Fibroblast of upper back skin (primary cell): ENCODE measurements at places on chromosomes 2 and 18.

DNA sequence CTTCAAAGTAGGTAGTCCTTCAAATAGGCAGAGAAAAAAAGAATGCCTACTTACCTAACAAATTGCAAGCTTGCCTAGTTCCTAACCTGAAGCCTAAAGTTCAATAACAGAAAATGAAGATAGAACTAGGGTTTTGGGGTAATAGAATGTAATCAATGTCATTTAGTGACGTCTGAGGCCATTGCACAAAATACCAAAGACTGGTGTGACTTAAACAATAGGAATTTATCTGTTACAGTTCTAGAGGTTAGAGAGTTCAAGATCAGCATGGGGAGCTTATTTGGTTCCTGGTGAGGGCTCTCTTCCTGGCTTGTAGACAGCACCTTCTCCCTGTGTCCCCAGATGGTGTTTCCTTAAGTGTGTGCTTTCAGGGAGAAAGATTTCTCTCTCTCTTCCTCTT, 4.7 kb upstream of the NPC1 start:
- DNase-seq: peak; percentile 52

DNA sequence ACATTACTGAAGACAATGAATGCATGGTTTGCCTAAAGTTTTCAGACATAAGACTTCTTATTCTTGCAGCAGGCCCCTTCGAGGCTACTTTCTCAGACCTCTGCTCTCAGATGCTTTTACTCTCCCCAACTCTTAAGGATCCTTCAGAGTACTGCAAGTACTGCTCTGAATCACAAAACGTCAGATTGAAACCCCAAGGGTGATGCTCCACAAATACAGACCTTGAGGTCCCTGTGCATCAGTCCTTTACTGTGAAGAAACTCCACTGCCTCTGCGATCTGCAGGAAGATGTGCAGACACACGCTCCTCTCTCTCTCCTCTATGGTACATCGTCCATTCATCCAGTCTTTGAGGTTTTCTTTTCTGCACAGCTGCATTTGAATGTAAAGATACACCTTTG, 52.8 kb downstream of the EIF2AK3 start:
- DNase-seq: no peak

- DNase-seq: no peak
Measured at GRCh38 chr2:205901491-205901890, 184.5 kb downstream of the INO80D start.

DNA sequence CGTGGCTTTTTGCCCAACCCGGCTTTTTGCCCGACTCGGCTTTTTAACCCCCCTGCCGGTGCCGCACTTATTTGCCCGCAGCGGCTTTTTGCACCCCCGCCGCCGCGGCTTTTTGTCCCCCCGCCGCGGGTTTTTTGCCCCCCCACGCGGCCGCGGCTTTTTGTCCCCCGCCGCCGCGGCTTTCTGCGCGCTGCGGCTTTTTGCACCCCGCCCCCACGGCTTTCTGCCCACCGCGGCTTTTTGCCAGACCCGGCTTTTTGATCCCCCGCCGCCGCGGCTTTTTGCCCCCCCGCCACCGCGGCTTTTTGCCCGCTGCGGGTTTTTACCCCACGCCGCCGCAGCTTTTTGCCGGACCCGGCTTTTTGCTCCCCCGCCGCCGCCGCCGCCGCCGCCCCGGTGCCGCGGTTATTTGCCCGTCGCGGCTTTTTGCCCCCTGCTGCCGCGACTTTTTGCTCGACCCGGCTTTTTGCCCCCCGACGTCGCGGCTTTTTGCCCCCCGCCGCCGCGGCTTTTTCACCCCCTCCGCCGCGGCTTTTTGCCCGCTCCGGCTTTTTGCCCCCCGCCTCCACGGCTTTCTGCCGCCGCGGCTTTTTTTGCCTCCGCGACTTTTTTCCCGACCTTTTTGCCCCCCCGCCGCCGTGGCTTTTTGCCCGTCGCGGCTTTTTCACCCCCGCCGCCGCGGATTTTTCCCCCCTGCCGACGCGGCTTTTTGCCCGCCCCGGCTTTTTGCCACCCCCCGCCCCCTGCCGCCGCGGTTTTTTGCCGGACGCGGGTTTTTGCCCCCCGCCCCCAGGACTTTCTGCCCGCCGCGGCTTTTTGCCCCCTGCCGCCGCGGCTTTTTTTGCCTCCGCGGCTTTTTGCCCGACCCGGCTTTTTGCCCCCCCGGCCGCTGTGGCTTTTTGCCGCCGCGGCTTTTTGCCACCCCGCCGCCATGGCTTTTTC, 2786.5 kb downstream of the RPIA start:
- DNase-seq: peak; percentile 21

- no peak for DNase-seq
Measured at GRCh38 chr2:16071865-16072637, 131.7 kb downstream of the MYCN start.

GRCh38 chr2:130850788-130851623, 14.3 kb downstream of the ARHGEF4 start:
- DNase-seq: no peak

GRCh38 chr18:42563995-42564394, 551.5 kb downstream of the RIT2 start:
- DNase-seq: no peak

GRCh38 chr18:57352271-57352701, at the start of gene ST8SIA3:
Gene ST8SIA3 (plus strand): TSS chr18:57352557. CDS start chr18:57352847, 290 bp downstream.
- DNase-seq: no peak

DNA sequence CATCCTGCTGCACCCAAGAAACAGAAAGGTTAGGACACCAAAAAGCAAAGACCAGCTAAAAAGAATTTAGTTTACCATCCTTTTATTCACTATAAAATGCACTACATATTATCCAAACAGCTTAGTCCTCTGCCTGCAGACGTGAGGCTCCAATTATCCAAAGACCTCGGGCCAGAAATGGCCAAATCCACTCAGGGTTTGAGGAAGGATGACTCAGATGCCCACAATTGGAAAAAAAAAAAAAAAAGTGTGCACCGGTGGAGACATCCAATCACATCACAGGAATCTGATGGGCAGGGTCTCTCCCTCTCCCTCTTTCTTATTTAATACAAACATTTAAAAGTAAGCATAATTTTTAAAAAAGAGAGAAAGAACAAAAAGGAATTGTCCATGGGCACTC, 65.7 kb downstream of the TRABD2A start:
- DNase-seq: peak; percentile 25

- peak; percentile 95 for DNase-seq
Measured at GRCh38 chr2:205868773-205869333, 186.6 kb downstream of the NRP2 start.

- no peak for DNase-seq
Measured at GRCh38 chr18:58694720-58695468, 23.6 kb downstream of the MALT1 start.

- peak; percentile 64 for DNase-seq
Measured at GRCh38 chr2:159199761-159200465, 86.6 kb downstream of the WDSUB1 start.

GRCh38 chr2:169670215-169670651, 24.0 kb downstream of the CFAP210 start:
- DNase-seq: peak; percentile 13

DNA sequence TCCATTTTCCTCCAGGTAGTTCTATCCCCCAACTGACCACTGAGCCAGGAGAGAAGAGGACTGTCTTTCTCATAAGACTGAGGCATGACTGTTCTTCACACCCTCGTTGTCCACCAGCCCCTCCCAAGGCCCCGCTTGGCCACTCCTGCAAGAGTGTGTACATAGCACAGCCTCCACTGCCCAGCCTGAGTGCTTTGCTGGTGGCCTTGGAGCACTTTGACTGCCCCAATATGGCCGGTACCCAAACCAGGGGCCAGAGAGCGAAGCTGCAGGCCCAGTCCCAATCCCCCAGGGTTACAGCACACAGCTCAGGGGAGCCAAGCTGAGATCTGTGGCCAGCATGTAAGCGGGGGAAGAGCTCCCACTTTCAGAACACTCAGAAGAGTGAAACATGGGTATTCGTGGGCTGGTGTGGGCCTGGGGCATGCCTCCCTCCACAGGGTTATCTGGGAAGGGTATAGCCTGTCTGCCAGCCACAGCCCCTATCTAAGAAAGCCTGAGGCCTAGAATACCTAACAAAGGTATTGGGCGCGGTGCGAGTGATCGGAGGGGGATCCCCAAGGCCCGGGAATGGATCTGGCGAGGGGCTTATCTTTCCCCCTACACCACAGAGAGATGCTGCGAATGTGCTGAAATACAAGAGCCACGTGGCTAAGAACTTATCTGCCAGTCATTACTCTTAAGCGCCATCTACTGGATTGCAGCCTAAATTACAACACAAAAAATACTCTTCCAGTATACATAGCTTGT, 163.8 kb downstream of the WDPCP start:
- peak; percentile 26 for DNase-seq

- DNase-seq: no peak
Measured at GRCh38 chr2:187438455-187438854, 9.6 kb downstream of the CALCRL start.

DNA sequence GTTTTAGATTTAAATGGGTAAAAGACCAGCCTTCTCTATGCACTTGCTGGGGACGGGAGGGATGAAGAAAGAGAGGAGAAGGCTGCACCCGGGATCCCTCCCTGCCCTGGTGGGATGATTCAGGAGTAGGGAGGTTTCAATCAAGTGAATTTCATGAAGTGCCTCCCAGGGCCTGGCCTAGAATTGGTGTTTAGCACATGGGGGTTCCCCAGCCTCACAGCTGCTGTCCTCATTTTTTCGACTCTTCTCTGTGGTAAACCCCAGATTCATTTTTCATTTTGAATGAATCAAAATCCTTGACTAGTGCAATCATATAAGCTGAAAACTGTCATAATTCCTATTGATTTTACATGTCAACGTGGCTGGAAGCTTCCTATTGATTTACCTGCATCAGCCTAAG, 81.1 kb downstream of the LPIN1 start:
- peak; percentile 20 for DNase-seq

- DNase-seq: peak; percentile 6
Measured at GRCh38 chr2:174365571-174365970, 30.0 kb upstream of the SCRN3 start.

GRCh38 chr2:103525756-103526155, 763.9 kb downstream of the TMEM182 start:
- no peak for DNase-seq

DNA sequence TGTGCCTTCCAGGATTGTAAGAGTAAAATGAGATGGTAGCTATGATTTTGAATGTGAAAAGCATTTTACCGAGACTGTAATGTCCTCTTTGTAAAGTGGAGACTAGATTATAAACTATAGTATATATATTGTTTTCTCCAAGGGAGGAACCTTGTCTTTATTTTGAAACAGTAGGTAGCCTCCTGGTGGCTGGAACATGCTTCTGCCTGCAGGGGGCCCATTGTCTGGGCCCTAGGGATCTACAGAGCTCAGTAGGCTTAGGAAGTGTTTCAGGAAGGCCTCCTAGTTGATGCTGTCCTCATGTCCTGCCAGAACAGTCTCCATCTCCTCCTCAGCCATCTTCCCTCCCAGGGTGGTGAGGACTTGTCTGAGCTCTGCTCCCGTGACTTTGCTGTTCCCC, 3.0 kb downstream of the PIKFYVE start:
- DNase-seq: no peak

DNA sequence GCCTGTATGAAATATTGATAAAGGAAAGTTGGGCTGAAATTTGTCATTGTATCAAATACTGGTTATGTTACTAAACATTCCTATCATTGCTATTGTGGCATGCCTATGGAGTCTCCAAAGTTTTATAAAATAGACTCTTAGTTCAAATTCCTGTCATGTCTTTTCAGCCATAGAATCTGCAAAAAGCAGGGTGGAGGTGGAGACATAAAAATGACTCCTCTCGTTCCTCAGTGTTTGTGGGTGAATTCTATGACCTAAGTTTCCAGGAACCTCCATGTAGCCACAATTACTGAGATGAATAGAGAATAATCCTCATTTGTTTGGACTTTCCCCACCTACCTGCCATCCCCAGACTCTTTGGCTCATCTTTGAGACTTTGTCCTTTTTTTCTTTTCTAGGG, 326.3 kb upstream of the ETAA1 start:
- DNase-seq: peak; percentile 13

DNA sequence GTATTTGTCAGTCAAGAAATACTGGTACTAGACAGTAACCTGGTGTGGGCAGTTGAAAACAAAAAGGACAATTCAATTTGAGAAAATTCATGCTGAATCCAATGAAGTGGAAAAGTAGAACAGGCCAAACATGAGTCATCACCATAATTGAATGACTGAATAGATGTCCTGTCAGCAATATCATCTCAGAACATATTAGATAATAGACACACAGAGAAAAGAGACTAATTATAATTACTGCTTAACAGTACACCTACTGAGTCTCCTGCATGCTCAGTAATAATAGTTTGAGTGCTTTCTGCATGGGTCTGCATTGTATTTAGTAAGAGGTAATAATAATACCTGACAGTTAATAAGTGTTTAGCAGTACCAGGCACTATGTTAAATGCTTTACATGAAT, 138.6 kb upstream of the ZC3H15 start:
- peak; percentile 19 for DNase-seq

GRCh38 chr2:214716811-214717560, 92.5 kb downstream of the BARD1 start:
- DNase-seq: no peak

DNA sequence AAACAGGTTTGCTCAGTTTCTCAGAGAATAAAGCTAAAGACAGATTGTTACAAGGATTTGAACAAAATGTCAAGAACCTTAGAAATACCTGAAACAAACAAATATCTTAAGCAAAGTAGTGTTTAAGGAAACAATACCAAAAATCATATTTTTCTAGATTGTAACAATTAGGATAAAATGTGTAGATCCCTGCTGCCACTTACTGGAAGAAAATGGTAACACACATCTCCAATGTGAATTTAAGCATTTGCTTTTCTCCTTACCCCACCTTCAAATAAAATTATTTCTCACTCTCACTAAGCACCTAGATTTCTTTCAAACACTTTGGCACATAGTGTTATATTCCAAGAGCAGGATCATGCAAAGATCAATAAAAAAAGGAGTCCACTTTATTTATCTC, 34.9 kb downstream of the SUCLG1 start:
- DNase-seq: no peak

GRCh38 chr18:2655954-2656236, 369 bp downstream of the SMCHD1 start:
- no peak for DNase-seq

- DNase-seq: no peak
Measured at GRCh38 chr18:65459741-65460140, 291.1 kb upstream of the CDH7 start.

- peak; percentile 44 for DNase-seq
Measured at GRCh38 chr2:168849610-168850009, 40.6 kb downstream of the SPC25 start.

DNA sequence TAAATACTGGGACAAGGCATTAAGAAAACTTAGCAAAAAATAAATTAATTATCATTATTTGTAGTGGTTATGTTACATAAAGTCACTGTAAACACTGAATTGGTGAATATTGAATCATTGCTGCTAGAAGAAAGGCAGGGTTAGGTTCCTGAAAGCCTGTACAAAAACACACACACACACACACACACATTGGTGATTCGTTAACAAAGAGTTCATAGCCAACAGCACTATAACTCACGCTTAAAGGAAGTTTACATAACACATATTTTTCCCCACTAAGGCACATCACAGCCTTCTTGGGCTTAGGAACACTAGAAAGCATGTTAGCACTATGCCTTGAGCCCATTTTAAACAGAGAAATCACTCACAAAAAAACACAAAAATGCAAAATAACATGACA, 690.0 kb upstream of the PIK3C3 start:
- peak; percentile 14 for DNase-seq
